ENCODE measurements at places on chromosomes 3 and 15. TPM values are rescaled to one million over a fixed set of nuclear protein-coding genes. Genes with fewer than 3 reads are reported as not detected.

GRCh38 chr3:61571516-61572336, 10.4 kb downstream of the PTPRG start:
- no peaks in the 10 kb centered on the region for H3K27me3 ChIP-seq
- H3K36me3 ChIP-seq = no peaks in the 10 kb centered on the region
- DNase-seq = no peak
- H3K4me1 ChIP-seq = no peaks in the 10 kb centered on the region
- H3K4me3 ChIP-seq = no peak overlapping the region
- no peak overlapping the region for H3K27ac ChIP-seq

GRCh38 chr15:44710236-44711095, 657 bp downstream of the PATL2 start:
- no peaks in the 10 kb centered on the region for H3K4me1 ChIP-seq
- no peak for DNase-seq
- no peaks in the 10 kb centered on the region for H3K27me3 ChIP-seq
- H3K4me3 ChIP-seq = peak overlapping the region; percentile 97

- H3K4me3 ChIP-seq = no peak overlapping the region
- H3K4me1 ChIP-seq = no peaks in the 10 kb centered on the region
- H3K27me3 ChIP-seq = no peaks in the 10 kb centered on the region
- no peak for DNase-seq
- no peaks in the 10 kb centered on the region for H3K36me3 ChIP-seq
Measured at GRCh38 chr15:55334371-55334770, 15.3 kb downstream of the PIGB start.

DNA sequence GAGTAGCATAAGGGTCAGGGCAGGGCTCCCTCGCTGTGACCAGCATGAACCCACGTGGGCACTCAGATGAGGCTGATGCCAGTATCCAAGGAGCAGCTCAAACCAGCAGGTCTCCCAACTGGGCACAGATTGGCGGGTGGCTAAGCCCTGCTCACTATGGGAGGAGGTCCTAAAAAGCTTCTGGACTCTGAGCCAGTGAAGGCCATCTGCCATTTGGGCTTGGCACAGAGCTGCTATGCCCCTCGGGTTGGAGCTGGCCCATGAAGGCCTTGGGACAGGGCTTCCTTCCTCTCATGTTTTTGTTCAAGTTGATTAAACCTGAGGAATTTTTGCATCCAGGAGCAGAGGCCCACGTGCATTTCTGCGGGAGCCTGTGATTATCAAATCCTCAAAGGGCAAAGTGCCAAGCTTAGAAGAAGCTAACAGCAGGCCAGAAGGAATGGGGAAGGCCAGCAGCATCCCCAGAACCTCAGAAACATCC, 4.3 kb upstream of the STRA6 start:
- H3K4me1 ChIP-seq = peaks cover 41% of the 10 kb centered on the region
- no peak overlapping the region for H3K27ac ChIP-seq
- peaks cover 17% of the 10 kb centered on the region for H3K27me3 ChIP-seq

SNX33 gene
- total RNA-seq = 24.1 TPM

AHSG gene
- total RNA-seq = 0.24 TPM

DNA sequence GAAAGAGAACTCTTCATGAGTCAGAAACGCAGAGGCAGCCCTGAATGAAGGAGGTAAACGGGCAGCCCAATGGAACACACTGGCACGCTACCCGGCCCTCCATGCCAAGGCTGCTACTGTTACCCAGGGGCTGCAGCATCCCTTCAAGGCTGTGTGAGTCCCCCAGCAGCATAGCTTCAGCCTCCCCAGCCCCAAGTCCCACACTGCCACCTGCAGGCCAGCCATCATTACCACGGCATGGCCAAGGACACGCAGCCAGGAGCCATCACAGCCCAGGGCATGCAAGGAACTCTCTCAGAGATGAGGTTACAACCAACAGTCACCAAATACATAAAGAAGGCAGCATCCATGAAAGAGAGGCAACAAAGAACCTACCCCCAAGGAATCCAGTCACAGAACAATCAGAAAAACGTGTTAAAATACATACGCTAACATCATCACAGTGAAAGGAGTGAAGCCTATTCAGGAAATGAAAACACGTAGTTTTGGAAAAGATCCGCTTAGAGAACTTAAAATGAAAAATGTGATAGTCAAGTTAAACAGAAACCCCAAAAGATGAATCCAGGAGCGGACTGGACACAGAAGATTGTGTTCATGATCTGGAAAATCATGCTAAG, 22.4 kb downstream of the PLA2G4F start:
- H3K27ac ChIP-seq = no peak overlapping the region
- no peak overlapping the region for H3K4me3 ChIP-seq
- H3K4me1 ChIP-seq = no peaks in the 10 kb centered on the region
- DNase-seq = peak; percentile 76
- H3K36me3 ChIP-seq = no peaks in the 10 kb centered on the region

RAB43 gene
- total RNA-seq = 21.2 TPM

GRCh38 chr15:70765504-70766281, 2.3 kb upstream of the UACA start:
- peak overlapping the region; percentile 1 for H3K27ac ChIP-seq
- no peak for DNase-seq
- peak overlapping the region; percentile 94 for H3K4me3 ChIP-seq

GRCh38 chr3:122305818-122306621, 19.0 kb upstream of the CSTA start:
- no peak overlapping the region for H3K27ac ChIP-seq
- no peak overlapping the region for H3K4me3 ChIP-seq
- H3K36me3 ChIP-seq = no peaks in the 10 kb centered on the region
- H3K4me1 ChIP-seq = peaks cover 8% of the 10 kb centered on the region
- H3K27me3 ChIP-seq = no peaks in the 10 kb centered on the region
- DNase-seq = peak; percentile 52

DNA sequence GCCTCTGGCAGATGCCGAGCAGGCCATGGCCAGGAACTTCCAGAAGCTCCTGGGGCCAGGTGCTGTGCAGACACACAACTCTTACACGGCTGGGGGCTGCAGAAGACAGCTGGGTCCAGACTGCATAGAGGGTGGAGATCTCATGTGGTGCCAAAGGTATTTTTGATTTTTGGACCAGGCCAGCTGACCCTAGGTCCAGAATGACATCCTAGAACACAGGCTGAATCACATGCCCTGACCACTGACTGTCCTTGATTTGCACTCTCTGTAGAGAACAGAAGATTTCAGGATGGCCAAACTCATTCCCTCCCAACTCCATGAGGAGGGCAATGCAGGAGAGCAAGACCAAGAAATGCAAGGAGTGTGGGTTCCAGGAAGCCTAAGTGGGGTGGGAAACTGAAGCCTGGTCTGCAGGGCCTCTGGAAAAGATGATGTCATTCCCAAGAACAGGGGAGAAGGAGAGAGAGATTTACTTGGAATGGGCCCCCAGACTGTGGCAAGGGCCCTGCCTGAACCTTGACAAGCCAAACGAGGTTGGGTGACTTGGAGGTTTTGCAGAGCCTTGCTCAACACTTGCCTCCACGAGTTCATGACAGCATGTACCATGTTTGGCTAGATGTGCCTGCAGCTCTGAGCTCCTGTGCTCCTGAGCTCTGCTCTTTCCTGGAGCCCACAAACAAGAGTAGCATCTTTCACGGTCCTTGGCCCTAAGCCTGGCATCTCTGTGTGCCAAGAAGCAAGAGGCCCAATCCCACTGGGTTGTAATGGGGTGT, 38.5 kb upstream of the CTSH start:
- no peaks in the 10 kb centered on the region for H3K27me3 ChIP-seq
- no peak overlapping the region for H3K4me3 ChIP-seq
- H3K4me1 ChIP-seq = peaks cover 34% of the 10 kb centered on the region
- no peak for DNase-seq
- H3K27ac ChIP-seq = no peak overlapping the region

PRRT3 gene
- 1.6 TPM for total RNA-seq

DNA sequence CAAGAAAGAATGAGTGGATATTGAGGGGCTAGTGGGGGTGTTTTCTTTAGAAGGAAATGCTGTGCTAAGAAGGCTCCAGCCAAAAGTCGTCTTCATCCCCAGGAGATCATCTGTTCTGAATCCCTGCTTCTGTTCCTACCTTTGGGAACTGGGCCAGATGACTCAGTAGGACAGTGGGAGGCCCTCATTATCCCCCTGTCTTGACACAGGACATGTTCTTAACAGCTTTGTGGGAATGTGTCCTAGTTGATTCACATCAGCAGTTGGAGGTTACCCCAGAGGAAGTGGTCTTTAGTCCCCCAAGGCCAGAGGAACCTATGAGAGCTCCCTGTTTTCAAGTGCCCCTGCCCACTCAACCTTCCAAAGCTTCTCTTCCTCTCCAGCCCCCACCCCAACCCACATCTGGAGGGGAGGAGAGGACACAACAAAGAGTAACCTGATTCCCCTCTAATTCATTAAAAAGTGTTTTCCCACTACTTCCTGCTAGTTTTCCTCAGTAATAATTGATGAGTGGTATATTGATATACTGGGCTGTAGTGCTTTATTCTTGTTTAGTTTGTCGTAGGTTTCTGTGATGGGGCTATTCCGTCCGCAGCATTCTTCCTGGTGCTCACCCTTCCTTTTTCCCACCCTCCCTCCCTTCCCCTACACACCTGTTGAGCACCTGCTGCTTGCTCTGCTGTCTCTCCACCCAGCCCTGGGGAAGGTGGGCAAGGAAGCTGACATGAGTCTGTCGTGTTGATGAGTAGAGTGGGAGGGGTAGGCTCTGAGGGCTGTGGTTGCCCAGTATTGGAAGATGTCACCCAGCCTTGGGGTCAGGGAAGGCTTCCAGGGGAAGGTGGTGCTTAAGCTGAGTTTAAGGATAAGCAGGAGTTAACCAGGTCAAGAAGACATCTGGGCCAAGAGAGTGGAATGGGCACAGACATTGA, 9.3 kb downstream of the PXYLP1 start:
- peaks cover 2% of the 10 kb centered on the region for H3K4me1 ChIP-seq
- no peak overlapping the region for H3K27ac ChIP-seq
- no peak overlapping the region for H3K4me3 ChIP-seq
- H3K36me3 ChIP-seq = no peaks in the 10 kb centered on the region
- no peak for DNase-seq
- H3K27me3 ChIP-seq = no peaks in the 10 kb centered on the region

DNA sequence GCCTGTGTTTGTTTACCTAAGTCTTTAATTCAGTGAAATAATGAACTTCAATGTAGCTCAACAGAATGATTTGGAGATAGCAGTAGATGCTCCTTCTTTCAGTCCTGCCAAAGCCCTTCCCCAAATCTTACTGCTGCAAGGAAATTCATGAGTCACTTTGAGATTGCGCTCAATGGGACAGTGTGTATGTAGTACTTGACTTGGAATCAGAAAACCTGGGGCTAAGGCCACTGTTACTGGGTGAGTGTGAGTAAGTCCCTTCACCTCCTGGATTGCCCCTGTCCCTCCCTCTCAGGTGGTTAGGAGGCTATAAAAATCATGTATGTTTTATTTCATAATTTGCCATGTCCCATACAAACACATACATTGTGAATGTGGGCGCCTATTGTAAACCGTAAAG, 29.9 kb downstream of the ATP13A5 start:
- H3K27ac ChIP-seq = no peak overlapping the region
- no peak for DNase-seq
- H3K27me3 ChIP-seq = no peaks in the 10 kb centered on the region
- H3K36me3 ChIP-seq = no peaks in the 10 kb centered on the region
- H3K4me1 ChIP-seq = no peaks in the 10 kb centered on the region

KCNH8 gene
- total RNA-seq = 1.3 TPM

TRPM1 gene
- not detected for total RNA-seq

MEIS2 gene
- total RNA-seq = 24.5 TPM

- H3K4me3 ChIP-seq = no peak overlapping the region
- DNase-seq = no peak
- H3K36me3 ChIP-seq = peaks cover 22% of the 10 kb centered on the region
- H3K27ac ChIP-seq = no peak overlapping the region
Measured at GRCh38 chr3:174444391-174444790, 414.7 kb upstream of the NAALADL2 start.

GRCh38 chr3:103963599-103963998, 1403.1 kb upstream of the ALCAM start:
- H3K4me1 ChIP-seq = no peaks in the 10 kb centered on the region
- H3K4me3 ChIP-seq = no peak overlapping the region
- H3K36me3 ChIP-seq = peaks cover 3% of the 10 kb centered on the region
- no peak for DNase-seq
